ENCODE measurements at places on chromosomes 7 and 10.

DNA sequence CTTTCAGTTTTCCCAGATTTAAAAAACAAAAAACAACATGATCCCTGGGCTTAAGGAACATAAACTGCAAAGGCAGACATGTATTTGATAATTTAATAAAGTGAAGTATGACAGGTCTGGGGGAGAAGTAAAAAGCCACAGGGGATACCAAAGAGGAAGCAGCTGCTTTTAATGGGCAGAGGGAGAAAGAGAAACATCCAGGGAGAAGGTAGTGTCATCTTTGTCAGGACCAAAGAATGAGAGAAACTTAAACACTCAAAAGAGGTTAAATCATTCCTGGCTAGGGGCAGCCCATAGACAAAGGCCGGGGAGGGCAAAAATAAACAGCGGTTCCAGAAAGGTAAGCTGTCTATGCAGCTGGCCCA is 94.5 kb downstream of the GRB10 start:
- no peak for DNase-seq

- no peak for DNase-seq
These were observed 137.4 kb upstream of the TCERG1L start for GRCh38 chr10:131448883-131449282.

DNA sequence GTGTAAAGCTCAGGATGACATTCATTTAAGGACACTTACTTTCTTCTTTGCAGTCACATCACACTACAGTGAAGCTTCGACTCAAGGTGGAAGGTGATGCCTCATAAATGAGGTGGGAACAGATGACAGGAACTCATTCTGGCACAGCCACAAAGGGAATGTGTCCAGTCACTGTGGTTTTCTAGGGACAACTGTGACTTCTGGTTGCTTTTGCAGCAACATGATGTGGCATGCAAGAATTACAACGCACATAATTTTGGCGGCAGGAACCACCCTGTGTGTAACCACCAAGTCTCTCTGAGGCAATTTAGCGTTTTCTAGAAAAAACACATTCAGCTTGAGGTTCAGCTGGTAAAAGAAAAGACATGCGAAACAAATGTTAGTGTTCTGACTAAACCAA is 32.0 kb upstream of the FERD3L start:
- DNase-seq, result peak; percentile 14

DNA sequence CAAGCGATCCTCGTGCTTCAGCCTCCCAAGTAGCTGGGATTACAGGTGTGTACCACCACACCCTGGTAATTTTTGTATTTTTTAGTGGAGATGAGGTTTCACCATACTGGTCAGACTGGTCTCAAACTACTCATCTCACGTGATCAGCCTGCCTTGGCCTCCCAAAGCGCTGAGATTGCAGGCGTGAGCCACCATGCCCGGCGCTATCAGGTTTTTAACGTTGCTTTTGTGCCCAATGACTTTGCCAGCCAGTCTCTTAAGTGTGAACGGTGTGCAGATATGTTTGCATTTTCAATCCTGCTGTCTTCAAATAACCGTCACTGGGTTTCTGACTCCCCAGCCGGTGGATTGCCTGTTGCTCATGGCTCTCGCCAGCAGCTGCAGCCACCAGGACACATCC is 201.8 kb upstream of the PPP2R2D start:
- no peak for DNase-seq

GRCh38 chr10:81959016-81959415 is 84.0 kb downstream of the NRG3 start:
- no peak for DNase-seq

All from mammary epithelial cell (primary cell).